ENCODE measurements at places on chromosomes 7 and 10.

DNA sequence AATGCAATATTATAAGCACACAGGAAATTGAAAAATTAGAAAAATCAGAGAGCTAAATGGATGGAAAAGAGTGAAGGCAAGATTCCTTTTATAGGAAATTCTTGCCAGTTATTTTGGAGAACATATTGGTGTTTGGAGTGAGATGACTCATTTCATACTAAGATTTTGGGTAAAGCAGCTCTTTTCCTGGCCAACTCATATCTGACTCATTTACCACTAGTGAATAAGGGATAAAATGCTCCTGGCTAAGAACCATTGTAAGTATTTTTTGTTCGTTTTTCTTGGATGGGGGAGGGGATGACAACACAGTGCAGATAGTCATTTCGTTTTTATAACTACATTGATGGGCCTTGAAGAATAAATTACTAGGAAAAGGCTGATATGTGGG lies 139.3 kb downstream of the TWIST1 start:
- no peaks in the 10 kb centered on the region for H3K36me3 ChIP-seq
- DNase-seq = no peak
- H3K27ac ChIP-seq = peak overlapping the region; percentile 13
- no peaks in the 10 kb centered on the region for H3K27me3 ChIP-seq
- no peak overlapping the region for H3K4me3 ChIP-seq

GRCh38 chr7:31882187-31882586 lies 188.0 kb downstream of the PDE1C start:
- H3K36me3 ChIP-seq = no peaks in the 10 kb centered on the region
- H3K27me3 ChIP-seq = no peaks in the 10 kb centered on the region
- peak overlapping the region; percentile 73 for H3K27ac ChIP-seq
- H3K4me1 ChIP-seq = peaks cover 53% of the 10 kb centered on the region
- peak; percentile 57 for DNase-seq

DNA sequence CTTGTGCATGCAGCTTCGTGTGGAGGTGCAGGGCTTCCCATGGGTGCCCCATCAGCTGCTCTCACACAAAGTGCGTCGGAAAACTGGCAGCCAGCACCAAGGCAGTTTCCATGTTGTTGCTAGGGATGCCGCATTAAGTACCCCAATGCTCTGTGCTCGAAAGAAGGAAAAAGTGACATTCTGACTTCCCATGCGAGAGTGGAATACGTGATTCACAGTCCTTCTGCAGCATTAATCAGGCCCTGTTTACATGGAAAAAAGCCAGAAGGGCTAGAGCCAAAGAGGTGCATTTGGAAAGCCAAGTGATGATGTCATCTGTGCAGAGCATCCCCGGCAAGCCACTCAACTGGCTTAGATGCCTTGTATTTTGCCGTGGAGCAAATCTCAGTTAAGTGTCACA lies 258.3 kb downstream of the GATA3 start:
- no peaks in the 10 kb centered on the region for H3K36me3 ChIP-seq
- H3K4me1 ChIP-seq = no peaks in the 10 kb centered on the region
- DNase-seq = no peak
- H3K27me3 ChIP-seq = no peaks in the 10 kb centered on the region
- no peak overlapping the region for H3K27ac ChIP-seq
- no peak overlapping the region for H3K4me3 ChIP-seq

GRCh38 chr7:102255501-102255900 lies 31.2 kb upstream of the SH2B2 start:
- H3K27me3 ChIP-seq = no peaks in the 10 kb centered on the region
- H3K4me3 ChIP-seq = no peak overlapping the region
- DNase-seq = no peak
- H3K4me1 ChIP-seq = no peaks in the 10 kb centered on the region
- no peak overlapping the region for H3K27ac ChIP-seq
- H3K36me3 ChIP-seq = no peaks in the 10 kb centered on the region

DNA sequence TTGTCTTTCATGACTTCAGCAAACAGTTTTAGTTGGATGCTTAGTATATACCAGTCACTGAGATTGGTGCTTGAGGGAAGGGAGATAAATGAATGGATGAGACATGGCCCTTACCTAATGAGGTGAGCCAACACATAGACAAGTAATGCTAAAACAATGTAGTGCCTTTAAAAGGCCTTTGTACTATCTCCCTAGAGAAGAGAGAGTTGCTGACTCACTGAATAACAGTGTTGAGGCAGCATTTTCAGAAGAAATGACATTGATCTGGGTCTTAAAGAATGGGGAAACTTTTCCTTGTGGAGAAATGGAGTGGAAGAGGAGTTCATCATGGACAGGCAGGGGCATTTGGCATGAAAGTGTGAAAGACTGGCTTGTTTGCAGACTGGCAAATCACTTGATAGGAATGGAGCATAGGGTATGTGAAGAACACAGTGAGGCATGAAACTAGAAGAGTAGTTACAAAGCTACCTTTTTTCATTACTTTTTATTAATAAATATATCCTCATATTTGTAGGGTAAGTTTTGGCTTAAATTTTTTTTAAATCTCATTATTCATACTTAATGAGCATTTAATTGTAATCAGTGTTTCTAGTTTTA lies 91.2 kb downstream of the KAT6B start:
- peaks cover 34% of the 10 kb centered on the region for H3K4me1 ChIP-seq
- H3K27me3 ChIP-seq = no peaks in the 10 kb centered on the region
- DNase-seq = no peak
- no peak overlapping the region for H3K4me3 ChIP-seq
- no peaks in the 10 kb centered on the region for H3K36me3 ChIP-seq

GRCh38 chr10:113389969-113390368 lies 162.9 kb upstream of the HABP2 start:
- H3K27ac ChIP-seq = no peak overlapping the region
- H3K36me3 ChIP-seq = no peaks in the 10 kb centered on the region
- peaks cover 35% of the 10 kb centered on the region for H3K4me1 ChIP-seq
- no peak overlapping the region for H3K4me3 ChIP-seq

DNA sequence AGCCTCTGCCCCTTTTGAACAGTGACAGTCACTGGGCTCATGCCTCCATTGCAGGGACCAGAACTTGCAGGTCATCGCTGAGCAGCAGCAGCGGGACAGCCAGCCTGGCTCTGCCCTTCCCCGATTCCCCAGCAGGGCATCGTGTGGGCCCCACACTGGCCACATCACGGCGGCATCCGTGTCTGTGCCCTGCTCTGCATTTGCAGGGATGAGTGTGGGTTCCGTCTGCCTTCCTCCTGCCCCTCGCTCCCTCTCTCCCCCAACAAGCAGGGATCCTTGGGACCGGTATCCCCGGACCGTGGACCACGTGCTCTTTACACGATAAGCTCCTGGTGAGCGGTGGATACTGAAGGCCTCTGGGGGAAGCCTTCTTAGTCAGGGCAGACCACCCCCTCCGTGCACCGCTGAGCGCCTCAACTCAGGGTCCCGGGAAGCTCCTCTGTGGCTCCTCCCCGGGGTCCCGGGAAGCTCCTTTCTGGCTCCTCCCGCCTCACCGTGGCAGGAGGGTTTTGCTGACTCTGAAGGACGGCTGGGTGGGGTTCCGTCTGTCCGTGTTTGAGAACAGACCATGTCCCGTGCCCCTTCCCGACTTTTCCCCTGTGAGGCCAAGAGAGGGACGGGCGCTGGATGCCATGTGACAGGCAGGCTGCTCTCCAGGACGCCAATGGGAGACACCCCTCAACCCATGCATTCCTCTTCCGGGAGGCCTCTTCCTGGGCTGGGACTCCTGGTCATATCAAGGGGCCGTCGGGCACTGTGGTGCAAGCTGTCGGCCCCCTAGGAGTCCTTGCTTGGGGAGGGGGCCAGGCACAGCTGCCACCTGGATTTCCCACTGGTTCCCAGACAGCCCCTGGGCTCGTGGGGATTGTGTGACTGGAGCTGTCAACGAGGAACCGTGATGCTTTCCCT lies 23.5 kb upstream of the NKX6-2 start:
- no peaks in the 10 kb centered on the region for H3K36me3 ChIP-seq
- H3K27me3 ChIP-seq = no peaks in the 10 kb centered on the region
- no peak for DNase-seq
- no peaks in the 10 kb centered on the region for H3K4me1 ChIP-seq

DNA sequence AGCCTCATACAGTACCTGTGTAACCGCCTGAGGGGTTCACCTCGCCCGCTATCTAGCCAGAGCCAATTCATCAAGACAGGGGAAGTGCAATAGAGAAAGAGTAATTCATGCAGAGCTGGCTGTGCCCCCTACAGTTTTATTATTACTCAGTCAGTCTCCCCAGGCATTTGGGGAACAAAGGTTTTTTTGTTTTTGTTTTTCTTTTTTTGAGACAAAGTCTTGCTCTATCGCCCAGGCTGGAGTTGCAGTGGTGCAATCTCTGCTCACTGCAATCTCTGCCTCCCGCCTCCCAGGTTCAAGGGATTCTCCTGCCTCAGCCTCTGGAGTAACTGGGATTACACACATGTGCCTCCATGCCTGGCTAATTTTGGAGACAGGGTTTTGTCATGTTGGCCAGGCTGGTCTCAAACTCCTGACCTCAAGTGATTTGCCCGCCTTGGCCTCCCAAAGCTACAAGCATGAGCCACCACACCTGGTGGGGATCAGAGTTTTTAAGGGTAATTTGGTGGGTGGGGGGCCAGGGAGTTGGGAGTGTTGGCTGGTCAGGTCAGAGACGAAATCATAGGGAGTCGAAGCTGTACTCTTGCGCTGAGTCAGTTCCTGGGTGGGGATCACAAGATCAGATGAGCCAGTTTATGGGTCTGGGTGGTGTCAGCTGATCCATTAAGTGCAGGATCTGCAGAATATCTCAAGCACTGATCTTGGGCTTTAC lies 116.5 kb downstream of the MARCHF5 start:
- H3K4me3 ChIP-seq = no peak overlapping the region
- no peaks in the 10 kb centered on the region for H3K4me1 ChIP-seq
- no peaks in the 10 kb centered on the region for H3K36me3 ChIP-seq
- DNase-seq = peak; percentile 43
- H3K27me3 ChIP-seq = no peaks in the 10 kb centered on the region

DNA sequence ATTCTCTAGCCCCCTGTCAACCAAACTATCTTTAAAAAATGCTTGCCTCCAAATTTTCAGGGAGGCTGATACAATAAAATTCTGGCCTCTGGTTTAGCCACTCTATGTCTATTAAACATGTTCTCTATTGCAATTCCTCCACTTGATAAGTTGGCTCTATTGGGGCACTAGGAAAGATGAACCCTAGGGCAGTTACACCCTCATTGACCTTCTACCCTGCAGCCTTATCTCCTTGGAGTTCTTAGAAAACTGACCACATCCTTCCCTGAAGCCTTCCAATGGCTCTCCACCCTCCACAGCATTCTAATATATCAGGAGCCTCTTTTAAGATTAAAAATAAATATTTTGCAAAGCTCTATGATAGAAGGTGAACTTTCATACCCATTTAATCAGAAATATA lies 30.6 kb downstream of the SVOPL start:
- no peak overlapping the region for H3K4me3 ChIP-seq
- no peaks in the 10 kb centered on the region for H3K4me1 ChIP-seq
- H3K36me3 ChIP-seq = no peaks in the 10 kb centered on the region
- peaks cover 3% of the 10 kb centered on the region for H3K27me3 ChIP-seq
- DNase-seq = no peak

GRCh38 chr7:74493295-74493694 lies 39.6 kb downstream of the GTF2IRD1 start:
- H3K36me3 ChIP-seq = no peaks in the 10 kb centered on the region
- no peak overlapping the region for H3K4me3 ChIP-seq
- H3K4me1 ChIP-seq = no peaks in the 10 kb centered on the region
- no peak for DNase-seq
- no peak overlapping the region for H3K27ac ChIP-seq
- H3K27me3 ChIP-seq = no peaks in the 10 kb centered on the region

- no peaks in the 10 kb centered on the region for H3K36me3 ChIP-seq
- H3K27ac ChIP-seq = no peak overlapping the region
- no peaks in the 10 kb centered on the region for H3K4me1 ChIP-seq
- no peak overlapping the region for H3K4me3 ChIP-seq
These were observed 493.7 kb upstream of the NUPR2 start for GRCh38 chr7:56609852-56610355.

- H3K36me3 ChIP-seq = no peaks in the 10 kb centered on the region
- no peak overlapping the region for H3K4me3 ChIP-seq
- no peak for DNase-seq
- H3K27ac ChIP-seq = no peak overlapping the region
- H3K27me3 ChIP-seq = no peaks in the 10 kb centered on the region
These were observed 42.0 kb upstream of the SLC13A1 start for GRCh38 chr7:123241809-123242208.

DNA sequence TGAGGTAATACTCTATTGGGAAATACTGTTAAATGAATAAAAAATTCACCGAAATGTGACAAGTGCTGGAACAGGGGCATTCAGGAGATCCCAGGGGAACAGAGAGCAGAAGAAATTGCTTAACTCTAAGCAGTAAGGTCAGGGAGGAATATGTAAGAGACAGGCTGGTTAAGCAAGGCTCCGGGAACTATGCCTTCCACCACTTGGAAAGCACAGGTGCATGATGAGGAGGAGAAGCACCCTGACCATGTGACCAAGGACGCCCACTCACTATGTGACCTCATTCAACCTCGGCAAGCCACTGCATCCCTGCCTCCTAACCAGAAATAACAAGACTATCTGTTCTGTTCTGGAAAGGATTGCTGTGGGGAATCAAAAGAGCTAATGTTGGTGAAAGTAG lies 218.4 kb downstream of the ELMO1 start:
- no peak overlapping the region for H3K4me3 ChIP-seq
- H3K27ac ChIP-seq = no peak overlapping the region
- no peaks in the 10 kb centered on the region for H3K27me3 ChIP-seq
- DNase-seq = peak; percentile 53
- H3K4me1 ChIP-seq = peaks cover 3% of the 10 kb centered on the region

GRCh38 chr7:37826825-37827224 lies 21.6 kb upstream of the NME8 start:
- DNase-seq = no peak
- no peaks in the 10 kb centered on the region for H3K27me3 ChIP-seq

DNA sequence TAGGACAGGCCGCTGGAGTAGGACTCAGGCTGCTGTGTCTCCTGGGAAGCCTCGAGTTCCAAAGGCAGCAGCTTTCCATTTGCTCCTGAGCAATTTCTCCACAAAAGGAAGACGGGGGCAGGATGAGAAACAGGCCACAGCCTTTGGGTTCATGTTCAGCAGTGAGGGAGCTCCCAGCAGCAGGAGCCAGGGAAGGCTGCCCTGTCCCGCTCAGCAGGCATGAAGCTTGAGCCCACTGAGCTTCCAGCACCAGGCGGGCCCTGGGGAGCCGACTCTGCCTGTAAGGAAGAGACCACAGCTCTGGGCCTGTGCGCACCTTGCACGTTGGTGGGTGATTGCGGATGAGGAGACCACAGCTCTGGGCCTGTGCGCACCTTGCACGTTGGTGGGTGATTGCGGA lies 527.2 kb downstream of the TCERG1L start:
- H3K27me3 ChIP-seq = peaks cover 4% of the 10 kb centered on the region
- no peaks in the 10 kb centered on the region for H3K4me1 ChIP-seq
- DNase-seq = no peak
- no peak overlapping the region for H3K4me3 ChIP-seq
- no peak overlapping the region for H3K27ac ChIP-seq

DNA sequence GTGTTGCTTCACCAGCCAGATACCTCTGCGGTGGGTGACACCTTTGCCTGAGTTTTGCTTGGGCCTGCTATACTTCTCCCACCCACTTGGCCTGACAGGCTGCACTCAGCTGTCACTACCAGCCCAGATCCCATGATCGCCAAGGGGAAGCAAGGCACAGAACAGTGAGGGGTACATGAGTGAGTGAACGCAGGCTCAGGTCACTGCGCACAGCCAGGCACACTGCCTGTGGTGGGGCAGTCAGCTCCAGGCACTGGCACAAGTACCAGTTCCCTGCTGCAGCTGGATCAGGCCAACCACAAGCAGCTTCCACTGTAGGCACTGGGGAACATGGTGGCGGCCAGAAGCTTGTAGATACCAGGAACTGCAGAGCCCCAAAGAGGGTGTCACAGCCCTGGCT lies 441.9 kb upstream of the GRM3 start:
- H3K36me3 ChIP-seq = no peaks in the 10 kb centered on the region
- no peak overlapping the region for H3K4me3 ChIP-seq
- no peaks in the 10 kb centered on the region for H3K4me1 ChIP-seq

All from tibial artery (tissue), 4 donors.